Renal pelvis (tissue), 12 donors: ENCODE measurements at places on chromosomes 4 and X.
A peak's percentile ranks its signal among the peaks of the same experiment; 100 is the strongest.

DNA sequence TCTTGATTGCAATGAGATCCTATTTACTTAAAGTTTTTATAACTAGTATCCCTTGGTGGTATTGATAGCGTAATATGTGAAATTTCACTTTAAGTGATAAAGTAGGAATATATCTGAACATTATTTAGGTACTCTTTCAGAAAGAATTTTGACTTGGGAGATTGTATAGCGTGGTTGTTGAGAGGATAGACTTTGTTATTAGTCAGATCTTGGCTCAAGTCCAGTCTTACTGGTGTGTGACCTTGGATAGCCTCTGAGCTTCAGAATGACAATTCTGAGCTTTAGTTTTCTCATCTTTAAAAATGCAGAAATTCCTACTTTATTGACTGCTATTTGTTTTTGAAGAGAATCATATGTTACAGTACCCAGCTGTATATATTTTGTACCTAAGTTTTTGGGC, 32.6 kb downstream of the DCK start:
- no peak for DNase-seq

GRCh38 chr4:26937139-26937538, 76.5 kb downstream of the STIM2 start:
- DNase-seq: no peak

- no peak for DNase-seq
These were observed 1.2 kb downstream of the GJB1 start for GRCh38 chrX:71224098-71224708.

- DNase-seq: no peak
These were observed 675.2 kb upstream of the INTU start for GRCh38 chr4:126957556-126957955.

DNA sequence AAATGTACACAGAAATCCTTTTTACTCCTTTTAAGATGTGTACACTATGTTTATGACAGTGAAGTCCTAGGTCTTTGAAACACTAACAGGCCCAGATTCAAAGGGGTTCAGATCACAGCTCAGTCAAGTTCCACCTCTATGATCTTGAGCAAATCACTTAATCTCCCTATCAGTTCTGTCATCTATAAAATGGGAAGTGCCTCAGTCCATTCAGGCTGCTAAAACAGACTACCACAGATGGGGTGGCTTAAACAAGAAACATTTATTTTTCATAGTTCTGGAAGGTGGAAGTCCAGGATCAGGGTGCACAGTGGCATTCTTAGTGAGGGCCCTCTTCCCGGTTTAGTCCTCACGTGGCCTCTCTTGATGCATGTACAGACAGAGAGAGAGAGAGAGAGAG, 117.1 kb downstream of the CORIN start:
- no peak for DNase-seq

DNA sequence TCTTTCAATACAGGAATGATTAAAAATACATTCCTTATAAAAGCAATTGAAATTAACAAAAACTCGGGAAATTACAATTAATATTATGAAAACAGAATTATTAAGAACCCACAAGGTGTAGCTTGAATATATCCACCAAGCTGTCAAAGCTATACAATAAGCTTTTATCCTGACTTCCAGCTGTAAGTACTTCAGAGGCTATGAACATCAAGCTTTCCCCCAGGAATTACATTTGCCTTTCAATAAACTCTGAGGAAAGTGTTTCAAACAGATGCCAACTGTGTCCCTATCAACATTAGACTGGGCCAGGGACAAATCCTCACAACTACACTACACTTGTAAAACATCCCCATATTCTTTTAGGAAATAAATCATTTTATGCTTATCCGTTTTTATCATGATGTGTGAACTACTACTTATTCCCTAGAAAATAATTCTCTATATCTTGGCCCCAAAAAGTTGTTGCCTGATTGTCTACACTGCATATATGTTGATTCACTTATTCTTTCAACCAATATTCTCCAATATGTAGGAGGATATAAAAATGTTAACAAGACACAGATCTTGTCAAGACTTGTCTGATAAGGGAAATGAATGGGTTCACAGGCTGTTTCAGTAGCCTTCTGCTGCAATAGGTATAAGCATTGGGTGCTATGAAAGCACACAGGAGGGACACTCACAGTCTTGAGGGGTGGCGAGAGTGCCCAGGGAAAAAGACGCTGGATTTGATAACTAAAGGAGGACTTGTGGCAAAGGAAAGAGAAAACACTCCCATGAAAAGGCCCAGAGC, 494.1 kb downstream of the CENPC start:
- DNase-seq: no peak

DNA sequence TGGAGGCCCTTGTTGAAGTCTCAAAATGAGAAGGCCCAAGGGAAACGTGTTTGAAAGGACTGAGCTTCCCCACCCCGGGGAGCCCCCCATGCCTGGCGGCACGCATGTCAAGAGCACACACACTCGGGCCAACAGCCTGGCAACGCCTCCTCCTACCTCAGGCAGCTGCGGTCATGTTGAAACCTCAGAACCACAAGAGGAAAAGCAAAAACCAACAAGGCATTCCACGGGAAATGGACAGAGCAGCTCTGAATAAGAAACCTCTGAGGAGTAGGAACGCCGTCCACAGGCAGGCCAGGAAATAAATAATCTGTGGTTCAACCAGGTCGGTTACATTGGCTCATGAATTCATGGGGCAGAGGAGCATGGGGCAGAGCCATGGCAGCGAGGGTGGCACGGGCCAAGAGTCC, 95.7 kb upstream of the AFAP1 start:
- no peak for DNase-seq

GRCh38 chr4:186624951-186625350, 69.6 kb upstream of the MTNR1A start:
- no peak for DNase-seq

- DNase-seq: no peak
These were observed 57.4 kb downstream of the SPOCK3 start for GRCh38 chr4:167176723-167177367.

- DNase-seq: no peak
These were observed 36.0 kb downstream of the DLG3 start for GRCh38 chrX:70480660-70481018.

DNA sequence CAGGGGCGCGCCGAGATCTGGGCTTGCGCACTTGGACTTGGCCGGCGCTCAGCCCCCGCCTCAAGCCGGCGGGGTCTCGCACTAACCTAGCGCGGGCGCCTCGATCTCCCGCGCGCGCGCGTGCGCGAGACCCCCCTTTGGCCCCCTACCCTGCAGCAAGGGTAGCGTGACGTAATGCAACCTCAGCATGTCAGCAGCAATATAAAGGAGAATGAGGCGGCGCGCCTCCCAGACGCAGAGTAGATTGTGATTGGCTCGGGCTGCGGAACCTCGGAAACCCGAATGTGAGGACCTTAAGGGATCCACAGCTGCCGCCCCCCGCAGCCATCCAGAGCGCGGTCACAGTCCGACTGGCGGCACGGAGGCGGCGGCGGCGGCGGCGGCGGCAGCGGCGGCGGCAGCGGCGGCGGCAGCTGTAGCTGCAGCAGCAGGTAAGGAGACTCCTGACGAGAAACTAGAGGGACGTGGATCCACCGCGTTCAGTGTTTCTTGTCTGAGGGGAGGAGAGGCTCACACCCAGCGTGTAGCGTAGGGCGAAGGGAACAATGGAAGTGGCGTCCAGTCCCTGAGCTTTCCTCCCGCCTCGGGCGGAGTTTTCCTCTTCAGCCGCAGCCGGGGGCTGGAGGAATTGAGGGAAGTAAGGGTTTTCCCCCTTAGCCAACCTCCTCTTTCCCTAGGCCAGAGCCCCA, at the start of the genes SATL1 and ZNF711:
Gene SATL1 (minus strand): TSS at position 19 of the 689 bp plus-strand sequence. CDS start 134,811 bp downstream, outside the sequence.
Gene ZNF711 (plus strand): TSS at position 231 of the 689 bp plus-strand sequence. CDS start 3,582 bp downstream, outside the sequence.
- peak; percentile 91 for DNase-seq

- DNase-seq: no peak
These were observed 907.1 kb downstream of the FAT4 start for GRCh38 chr4:126221717-126222340.

- no peak for DNase-seq
These were observed 152.0 kb downstream of the RASL11B start for GRCh38 chr4:53013873-53014775.

DNA sequence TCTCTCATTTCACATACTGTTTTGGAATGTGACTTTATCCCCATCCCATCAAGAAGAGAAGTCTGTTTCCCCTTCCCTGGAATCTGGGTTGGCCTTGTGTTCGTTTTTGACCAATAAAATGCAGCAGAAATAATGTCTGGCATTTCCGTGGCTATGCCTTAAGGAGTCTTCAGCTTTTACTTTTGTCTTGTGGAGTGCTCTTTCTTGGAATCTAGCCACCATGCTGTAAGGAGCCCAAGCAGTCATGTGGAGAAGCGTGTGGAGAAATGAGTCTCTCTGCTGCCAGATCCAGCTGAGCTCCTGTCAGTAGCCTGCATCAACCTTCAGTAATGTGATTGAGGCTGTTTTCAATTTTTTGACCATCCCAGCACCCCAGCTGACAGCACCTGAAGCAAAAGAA, 84.4 kb upstream of the ARMCX2 start:
- no peak for DNase-seq

DNA sequence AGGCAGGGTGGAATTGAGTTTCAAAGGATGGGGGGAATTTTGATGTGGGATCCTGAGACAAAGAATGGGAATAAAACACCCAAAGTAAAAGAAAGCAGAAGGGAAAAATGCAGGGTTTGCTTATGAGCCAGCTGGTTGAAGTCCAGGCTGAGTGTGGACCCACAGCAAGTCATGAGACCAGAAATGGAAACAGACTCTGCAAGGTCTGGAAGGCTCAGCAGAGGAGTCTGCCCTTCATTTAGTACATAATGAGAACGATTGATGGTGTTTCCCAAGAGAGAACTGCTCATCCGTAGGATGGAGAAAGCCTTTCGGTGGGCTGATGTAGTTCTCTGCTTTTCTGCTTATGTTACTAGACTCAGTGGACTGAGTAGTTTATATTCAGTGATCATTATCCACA, 259.1 kb downstream of the C4orf33 start:
- DNase-seq: no peak

GRCh38 chrX:2401590-2402360, 99.0 kb downstream of the DHRSX start:
- DNase-seq: peak; percentile 35

- no peak for DNase-seq
These were observed 8.3 kb downstream of the HNRNPDL start for GRCh38 chr4:82421796-82422560.
